CD4-positive, alpha-beta T cell treated with Interleukin-17A for 4 hours (primary cell): ENCODE measurements at places on chromosomes 4 and X.

GRCh38 chrX:8432396-8432795, 32.2 kb upstream of the VCX3B start:
- DNase-seq: no peak

DNA sequence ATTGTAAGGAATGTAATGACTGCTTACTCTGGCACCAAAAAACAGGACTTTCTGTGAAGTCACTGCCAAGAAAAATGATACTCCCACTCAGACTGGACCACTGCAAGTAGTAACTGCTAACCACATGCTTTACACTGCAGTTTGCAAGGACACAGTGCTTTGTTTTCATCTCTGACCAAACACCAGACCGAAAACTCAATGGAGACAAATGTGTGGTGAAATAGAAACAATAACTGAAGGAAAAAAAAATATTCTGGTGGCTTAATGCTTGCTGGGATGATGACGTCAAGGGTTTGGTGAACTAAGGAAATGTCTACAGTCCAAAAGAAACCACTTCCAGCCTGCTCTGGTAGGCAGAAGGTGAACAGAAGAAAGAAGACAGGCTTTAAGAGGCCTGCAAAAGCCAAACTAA, 13.2 kb downstream of the GPC4 start:
- no peak for DNase-seq

DNA sequence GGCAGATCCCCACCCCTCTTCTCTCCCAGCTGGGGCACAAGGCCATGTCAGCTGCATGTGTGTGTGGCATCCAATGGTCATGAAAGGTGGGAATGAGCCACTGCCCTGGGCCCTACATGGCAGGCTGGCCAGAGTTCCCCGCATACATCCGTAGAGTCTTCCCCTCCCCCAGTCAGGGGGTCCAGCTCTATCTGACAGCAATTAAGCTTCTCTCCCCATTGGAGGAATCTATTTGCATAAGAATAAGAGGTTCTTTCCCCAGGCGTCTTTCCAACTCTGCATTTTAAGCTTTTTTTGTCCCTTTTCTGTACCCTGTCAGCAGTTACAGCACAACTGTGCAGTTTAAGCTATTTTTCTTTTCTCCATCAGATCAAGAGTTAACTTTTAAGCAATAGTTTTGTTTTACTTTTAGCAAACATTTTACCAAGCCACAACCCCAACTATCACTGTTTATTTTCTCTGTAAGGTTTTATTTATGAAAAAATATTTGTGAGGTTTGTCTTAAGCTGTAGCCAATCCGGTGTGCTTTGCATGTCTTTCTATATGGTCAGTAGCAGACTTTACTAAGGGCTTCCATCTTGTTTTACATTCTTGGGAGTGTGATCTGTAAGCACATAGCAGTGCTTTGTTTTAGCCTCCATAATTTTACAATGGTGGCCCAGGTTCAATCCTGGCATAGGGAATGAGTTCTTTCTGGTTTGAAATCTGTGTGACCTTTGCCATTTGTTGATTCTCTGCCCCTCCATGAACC, 28.7 kb downstream of the NLRP2B start:
- no peak for DNase-seq

DNA sequence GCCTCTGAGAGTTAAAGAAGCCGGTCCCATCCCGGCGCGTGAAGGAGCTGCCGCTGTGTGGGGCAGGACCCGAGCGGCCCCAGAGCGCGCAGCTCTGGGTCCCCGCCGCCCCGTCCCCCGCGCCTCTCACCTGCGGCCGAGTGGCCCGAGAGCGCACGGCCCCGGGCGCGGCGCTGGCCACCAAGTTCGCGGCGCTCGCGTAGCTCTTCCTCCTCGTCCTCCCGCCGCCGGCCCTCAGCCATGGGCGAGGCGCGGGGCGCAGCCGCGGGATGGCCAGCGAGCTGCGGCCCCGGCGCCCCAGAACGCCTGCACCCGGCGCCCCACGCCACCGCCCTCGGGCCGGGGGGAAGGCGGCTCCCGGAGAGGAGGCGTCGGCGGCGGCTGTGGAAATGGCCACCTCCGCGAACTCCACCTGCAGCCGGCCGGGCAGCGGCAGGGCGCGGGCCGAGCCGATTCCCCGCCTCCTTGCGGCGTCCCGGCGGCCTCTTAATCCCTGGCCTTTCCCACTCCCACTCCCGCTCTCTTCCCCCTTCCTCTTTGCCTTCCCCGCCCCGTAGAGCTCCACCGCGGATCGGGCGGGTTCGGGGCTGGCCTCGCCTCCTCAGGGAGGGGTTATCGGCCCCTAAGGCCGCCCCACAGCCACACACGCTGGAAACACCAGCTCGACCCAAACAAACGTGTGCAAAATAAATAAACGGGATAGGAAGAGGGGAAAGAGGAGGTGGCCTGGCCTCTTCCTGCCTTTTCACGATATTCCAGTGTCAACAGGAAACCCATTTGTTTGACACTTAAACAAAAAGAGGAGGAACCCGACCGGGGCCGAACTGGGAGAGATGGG, at the start of gene SH3D19:
Gene SH3D19 (minus strand): TSS at position 495 of the 838 bp plus-strand sequence. CDS start 253 bp downstream, at position 242.
- DNase-seq: no peak

- DNase-seq: no peak
Measured at GRCh38 chr4:112898357-112899141, 150.9 kb upstream of the ANK2 start.

DNA sequence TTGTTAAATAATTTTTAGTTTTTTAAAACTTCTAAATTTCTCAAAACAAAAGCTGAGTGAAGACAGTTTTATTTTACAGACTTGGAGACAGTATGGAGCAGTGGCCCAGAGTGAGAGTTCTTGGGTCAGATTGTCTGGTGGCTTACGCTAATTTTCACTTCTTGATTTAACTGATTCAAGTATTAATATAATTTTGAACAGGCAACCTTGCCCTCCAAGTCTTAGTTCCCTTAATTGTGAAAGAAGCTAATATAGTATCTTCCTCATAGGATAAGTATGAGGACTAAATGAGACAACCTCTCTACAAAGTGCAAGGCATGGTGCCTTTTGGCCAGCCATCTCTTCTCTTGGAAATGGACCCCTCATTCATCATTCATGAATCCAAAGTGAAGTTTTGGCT, 25.4 kb downstream of the ATP7A start:
- no peak for DNase-seq

DNA sequence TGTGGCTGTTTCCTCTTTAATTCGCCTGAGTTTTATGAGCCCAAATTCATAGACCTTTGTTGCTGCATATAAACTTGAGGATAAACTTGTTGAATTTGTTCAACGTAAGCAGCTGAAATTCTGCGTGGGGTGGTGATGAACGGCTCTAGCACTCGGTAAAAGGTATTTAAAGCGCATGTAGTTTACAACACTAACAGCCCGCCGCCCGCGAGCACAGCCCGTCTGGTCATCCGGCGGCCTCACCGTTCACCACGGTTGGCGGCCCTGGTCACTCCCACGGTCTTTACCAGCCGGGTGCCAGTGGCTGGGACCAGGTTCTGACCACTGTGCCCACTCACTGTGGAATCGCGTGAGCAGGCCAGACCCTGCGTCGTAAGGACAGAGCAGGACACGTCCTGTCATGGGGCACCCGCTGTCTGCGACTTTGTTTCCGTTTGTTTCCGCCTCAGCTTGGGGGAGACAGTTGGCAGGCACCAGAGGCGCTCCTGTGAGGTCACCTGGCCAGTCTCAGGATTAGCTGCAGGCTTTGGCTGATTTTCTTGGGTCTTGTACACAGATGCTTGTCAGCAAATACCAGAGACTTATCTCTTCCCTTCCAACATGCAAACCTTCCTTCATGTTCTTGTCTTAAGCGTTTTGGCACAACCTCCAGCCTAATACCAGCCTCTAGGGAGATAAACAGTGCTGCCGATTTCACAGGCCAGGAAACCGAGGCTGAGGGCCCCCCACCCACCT, 36.8 kb upstream of the SPON2 start:
- DNase-seq: no peak

DNA sequence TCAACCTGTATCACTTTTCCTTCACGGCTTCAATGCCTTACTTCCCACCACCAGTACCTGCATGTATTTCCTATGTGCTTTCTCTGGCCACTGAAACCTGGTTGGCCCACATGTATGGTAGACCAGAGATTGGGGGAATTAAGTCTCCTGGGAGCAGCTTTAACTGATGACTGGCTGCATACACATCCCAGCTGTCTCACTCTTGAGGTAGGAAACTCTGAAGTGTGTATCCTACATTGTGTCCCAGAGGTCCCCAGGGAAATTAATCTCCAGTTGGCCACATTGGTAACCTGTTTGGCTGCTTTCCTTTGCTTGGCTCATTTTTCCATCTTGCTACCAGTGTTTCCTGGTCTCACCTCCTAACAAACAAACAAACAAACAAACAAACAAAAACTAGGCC, 124.4 kb downstream of the ZNF827 start:
- no peak for DNase-seq
